ENCODE measurements at places on chromosomes 4 and X.

DNA sequence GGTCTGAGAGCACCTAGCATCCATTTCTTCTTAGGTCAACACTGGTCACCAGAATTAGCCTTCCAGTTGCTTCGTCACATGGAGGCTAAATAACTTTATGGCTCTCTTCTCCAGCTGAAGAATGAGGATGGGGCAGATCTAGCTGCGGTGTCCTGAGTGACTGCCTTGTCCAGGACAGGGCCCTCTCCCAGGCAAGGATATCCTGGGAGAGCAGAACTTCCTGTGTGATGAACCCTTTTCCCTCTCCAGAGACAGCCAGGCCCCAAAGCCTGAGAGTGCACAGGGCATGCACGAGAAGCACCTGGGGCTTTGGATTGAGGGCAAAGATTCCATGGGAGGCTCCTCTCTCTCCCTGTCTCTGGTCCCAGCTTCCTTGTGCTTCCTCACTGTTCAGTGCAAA is 108.2 kb upstream of the MAMLD1 start:
- no peak for DNase-seq

GRCh38 chr4:56655627-56656345 is 25.3 kb downstream of the HOPX start:
- DNase-seq = peak; percentile 16

DNA sequence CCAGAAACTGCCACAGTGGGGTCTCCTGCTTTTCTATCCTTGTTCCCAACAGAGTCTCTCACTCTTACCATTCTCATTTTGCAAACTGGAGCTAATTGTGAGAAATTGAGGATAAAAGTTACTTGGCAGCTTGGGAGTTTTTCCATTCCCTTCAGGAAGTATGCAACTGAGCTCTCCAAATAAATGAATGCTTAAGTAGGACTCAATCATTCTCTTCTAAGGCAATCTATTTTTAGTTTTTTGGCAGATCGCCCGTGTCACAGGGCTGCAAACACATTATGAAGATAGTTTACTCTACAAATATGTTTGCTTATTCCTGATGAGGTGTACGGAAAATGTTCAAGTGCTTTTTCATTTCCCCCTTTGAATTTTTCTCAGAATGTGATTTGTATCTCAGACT is 5.3 kb downstream of the ASB11 start:
- no peak for DNase-seq

DNA sequence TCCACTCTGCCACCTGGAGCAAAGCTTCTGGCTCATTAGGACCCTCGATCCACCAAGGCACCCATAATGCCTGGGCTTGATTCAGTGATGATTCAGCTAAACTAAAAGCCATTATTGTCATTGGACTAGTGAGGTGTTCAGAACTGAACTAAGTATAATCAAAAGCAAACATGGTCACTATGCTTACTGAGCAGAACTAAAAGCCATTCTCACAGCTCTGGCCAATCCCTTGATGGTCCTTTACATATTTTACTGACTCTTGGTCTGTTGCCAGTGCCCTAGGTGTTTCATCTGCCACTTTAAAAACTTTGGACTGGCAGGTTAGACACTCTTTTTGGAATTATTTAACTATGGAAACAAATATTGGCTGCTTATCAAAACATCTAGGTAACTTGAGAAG is 703.5 kb downstream of the FAT4 start:
- no peak for DNase-seq

Measured in neural crest cell (in vitro differentiated cells).